ENCODE measurements at places on chromosomes 11 and 22. TPM values are rescaled to one million over a fixed set of nuclear protein-coding genes. Genes with fewer than 3 reads are reported as not detected.

Gene JRKL
- total RNA-seq: 2.2 TPM

DNA sequence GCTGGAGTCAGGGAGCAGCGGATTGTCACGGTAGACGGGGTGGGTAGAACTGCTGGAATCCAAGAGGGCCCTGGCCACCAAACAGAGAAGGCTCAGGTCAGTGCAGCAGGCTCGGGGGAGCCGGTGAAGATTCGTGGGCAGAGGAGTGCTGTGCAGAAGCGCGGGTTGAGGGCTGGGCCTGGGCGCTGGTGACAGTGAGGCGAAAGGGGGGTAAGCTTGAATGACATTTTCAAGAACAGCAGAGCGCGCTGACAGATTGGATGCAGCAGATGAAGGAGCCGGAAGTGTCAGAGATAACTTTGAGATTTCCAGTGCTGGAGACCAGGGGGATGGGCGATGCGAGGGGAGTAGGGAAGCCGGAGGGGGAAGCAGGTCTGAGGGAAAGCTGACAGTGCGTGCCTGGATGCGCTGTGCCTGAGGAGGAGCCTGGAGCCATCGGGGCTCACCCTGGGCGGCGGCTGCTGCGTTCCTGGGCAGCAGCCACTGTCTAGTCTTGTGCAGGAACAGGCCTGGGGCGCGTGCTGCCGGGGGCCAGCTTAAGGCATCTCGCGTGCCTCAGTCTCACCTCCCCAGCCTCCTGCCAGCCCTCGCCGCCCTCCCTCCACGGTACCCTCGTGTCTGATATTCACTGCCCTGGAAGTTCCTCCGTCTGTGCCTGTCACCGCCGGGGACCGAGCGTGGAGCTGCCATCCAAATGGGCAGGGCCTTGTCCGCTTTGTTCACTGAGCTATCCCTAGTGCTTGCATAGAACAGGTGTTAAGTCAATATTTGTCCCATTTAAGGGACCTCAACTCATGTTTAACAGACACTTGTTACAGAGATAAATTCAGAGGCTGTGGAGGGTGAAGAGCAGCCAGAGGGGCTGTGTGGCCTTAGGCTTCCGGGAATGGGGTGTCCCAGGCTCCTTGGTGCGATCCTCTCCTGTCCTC lies 5.2 kb downstream of the GRIK4 start:
- DNase-seq: no peak

- DNase-seq: no peak
Observed at GRCh38 chr11:62755086-62755615, 1.2 kb upstream of the ZBTB3 start.

DNA sequence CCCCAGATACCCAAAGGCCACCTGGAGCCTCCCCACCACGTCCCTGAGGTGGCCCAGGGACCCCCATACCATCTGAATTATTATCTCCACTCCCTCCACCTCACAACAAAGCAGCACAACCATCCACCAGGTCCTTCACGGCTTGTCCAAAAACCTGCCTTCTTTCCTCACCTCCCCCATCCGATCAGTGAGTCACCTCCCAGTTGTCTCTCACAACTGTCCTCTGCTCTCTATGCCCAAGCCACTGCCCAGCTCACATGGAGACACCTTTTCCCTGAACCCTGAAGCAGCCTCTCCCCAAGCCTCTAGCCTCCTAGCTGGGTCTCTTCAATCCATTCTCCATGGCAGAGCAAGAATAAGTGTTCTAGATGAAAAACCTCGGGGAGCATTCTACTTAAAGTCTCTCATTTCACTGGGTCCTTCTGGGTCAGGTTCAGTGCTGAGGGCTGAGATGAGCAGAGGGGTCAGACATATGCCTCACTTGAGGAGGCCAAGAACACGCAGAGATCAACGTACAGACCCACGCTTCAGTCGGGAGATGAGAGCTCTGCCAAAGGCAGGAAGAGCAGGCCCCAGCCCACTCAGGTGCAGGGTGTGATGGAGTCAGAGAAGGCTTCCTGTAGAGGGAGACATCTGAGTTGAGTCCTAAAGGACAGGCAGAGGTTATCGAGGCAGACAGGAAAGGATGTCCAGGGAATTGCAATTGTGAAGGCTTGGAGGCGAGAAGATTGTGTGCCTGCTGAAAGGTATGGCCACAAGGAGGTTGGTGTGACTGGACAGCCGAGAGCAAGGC lies 74.7 kb downstream of the PDE2A start:
- no peak for DNase-seq

Data from left lobe of liver (tissue), 2 donors.